ENCODE measurements at places on chromosomes 2 and 18. TPM values are rescaled to one million over a fixed set of nuclear protein-coding genes. Genes with fewer than 3 reads are reported as not detected.

GULP1 gene
- total RNA-seq, result 23.1 TPM

ERICH2 gene
- total RNA-seq, result 1.4 TPM

SCYGR1 gene
- not detected for total RNA-seq

CFAP53 gene
- not detected for total RNA-seq

UGT1A10 gene
- total RNA-seq, result not detected

DNA sequence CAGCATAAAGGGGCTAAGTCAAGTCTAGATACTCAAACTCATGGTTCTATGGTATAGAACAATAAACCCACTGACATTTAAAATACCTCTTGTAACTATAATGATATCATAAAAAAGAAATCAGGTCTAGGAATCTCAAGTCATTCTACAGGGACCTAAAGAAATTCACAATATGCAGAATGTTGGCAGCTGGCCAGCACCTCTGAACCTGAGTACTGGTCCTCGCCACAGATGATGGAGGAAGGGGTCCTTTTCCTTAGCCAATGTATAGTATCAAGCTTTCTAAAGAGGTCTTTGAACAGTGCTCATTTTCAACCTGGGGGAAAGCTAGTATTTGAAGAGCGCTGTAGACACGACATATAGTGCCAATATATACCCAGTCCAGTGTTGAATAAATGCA is 108.4 kb upstream of the ITGB6 start:
- peaks cover 15% of the 10 kb centered on the region for H3K36me3 ChIP-seq
- no peak overlapping the region for H3K27ac ChIP-seq
- H3K4me3 ChIP-seq, result no peak overlapping the region
- H3K27me3 ChIP-seq, result no peaks in the 10 kb centered on the region

GRCh38 chr18:46421973-46422551 is 235.0 kb downstream of the LOXHD1 start:
- no peaks in the 10 kb centered on the region for H3K36me3 ChIP-seq
- H3K27ac ChIP-seq, result no peak overlapping the region
- H3K4me3 ChIP-seq, result no peak overlapping the region

DNA sequence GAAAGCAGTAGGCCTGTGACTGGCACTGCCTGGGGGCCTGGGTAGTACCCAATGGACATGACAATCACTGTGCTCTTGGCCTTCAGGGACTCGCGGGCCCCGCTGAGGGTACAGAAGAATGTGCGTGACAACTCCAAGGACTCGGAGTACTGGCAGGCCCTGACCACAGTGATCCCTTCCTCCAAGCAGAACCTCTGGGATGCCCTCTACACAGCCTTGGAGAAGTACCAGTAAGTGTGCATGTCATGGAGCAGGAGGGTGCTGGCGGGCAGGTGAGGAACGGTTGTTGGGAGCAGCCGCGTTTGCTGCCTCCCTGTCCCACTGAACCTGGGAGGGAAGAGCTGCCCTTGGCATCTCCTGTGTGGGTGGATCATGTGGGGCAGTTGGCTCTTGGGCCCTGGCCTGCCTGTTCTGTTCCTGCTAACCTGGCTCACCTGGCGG is 23.3 kb downstream of the OTOF start:
- H3K36me3 ChIP-seq, result no peaks in the 10 kb centered on the region
- H3K4me1 ChIP-seq, result peaks cover 5% of the 10 kb centered on the region
- DNase-seq, result no peak
- H3K27ac ChIP-seq, result no peak overlapping the region
- no peaks in the 10 kb centered on the region for H3K27me3 ChIP-seq
- no peak overlapping the region for H3K4me3 ChIP-seq

DNA sequence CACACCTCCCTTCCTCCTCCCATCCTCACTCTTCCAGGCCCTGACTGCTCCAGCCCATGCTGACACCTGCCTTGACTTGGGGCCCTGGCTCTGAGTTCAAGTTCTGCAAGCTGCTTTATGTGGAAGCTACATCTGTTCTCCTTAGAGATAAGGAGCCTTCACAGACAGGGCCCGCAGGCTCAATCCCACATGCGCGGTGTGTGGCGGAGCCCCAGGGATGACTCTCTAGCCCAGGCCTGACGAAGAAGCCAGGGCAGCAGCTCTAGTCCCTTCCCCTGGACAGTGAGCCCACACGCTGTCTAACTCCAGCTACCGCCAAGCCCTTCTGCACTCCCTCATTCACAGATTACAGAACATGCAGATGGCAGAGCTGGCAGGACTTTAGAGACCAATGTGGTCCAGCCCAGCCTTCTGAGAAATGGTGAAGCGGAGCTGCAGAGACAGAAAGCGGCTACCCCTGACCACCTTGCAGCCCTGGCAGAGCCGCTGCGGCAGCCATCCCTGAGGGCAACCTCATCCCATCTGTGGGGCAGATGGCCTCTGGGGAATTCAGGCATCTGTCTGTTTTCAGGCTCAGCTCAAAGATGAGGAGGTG is 304.3 kb downstream of the CELF4 start:
- no peaks in the 10 kb centered on the region for H3K4me1 ChIP-seq
- H3K4me3 ChIP-seq, result no peak overlapping the region
- no peaks in the 10 kb centered on the region for H3K36me3 ChIP-seq
- H3K27ac ChIP-seq, result no peak overlapping the region

GRCh38 chr18:37420315-37420880 is 145.2 kb downstream of the CELF4 start:
- H3K4me1 ChIP-seq, result no peaks in the 10 kb centered on the region
- H3K36me3 ChIP-seq, result no peaks in the 10 kb centered on the region

DNA sequence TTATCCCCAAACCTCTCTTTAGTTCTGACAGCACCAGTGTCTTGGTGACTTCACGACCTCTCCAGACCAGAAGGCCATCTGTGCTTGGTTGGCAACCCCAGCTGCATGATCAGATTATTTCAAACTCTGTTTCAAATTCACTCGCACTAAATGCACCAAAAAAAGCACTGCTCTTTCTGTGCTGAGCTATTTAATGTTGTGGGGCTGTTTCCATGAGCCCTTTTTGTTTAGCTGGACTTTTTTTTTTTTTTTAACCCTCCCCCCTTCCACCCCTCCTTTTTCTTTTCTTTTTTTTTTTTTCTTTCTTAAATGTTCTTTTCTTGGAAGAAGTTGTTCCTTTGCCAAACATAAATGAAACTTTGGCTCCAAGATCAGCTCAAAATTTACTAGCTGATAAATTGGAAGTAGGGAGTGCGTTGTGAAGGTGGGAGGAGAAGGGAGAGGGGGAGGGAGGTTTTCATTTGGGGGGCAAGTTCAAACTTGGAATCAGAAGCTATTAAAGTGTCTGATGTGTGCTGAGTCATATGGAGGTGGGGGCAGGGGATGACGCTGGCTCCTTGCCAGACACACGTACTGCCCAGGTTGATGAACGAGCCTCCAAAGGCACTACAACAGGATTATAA is 543.0 kb upstream of the TNP1 start:
- H3K27me3 ChIP-seq, result no peaks in the 10 kb centered on the region
- peaks cover 13% of the 10 kb centered on the region for H3K4me1 ChIP-seq
- H3K27ac ChIP-seq, result no peak overlapping the region
- H3K36me3 ChIP-seq, result no peaks in the 10 kb centered on the region
- no peak overlapping the region for H3K4me3 ChIP-seq
- peak; percentile 68 for DNase-seq

GRCh38 chr2:2638547-2639220 is 307.6 kb upstream of the MYT1L start:
- no peaks in the 10 kb centered on the region for H3K36me3 ChIP-seq
- no peak overlapping the region for H3K27ac ChIP-seq
- H3K4me1 ChIP-seq, result no peaks in the 10 kb centered on the region
- peaks cover 26% of the 10 kb centered on the region for H3K27me3 ChIP-seq
- no peak for DNase-seq

DNA sequence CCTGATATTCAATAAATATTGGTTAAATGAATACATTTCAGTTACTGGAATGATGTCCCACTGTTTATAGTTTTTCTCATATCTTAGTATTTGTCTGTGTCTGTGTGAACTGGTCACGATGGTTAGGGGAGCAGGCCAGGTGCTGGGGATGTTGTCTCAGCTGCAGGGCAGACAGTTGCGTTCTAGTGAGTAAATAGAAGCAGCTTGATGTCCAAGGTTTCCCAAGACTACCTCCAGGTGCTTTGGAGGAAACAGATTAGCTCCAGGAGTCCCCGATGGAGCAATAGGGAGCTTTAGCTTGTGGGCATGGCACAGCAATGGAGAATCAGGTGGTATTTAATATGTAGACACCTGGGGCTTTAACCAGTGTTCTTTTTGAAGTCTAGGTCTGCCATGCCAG is 75.5 kb downstream of the GULP1 start:
- H3K4me3 ChIP-seq, result no peak overlapping the region
- DNase-seq, result no peak
- H3K27me3 ChIP-seq, result no peaks in the 10 kb centered on the region
- H3K4me1 ChIP-seq, result no peaks in the 10 kb centered on the region
- H3K27ac ChIP-seq, result no peak overlapping the region

- no peak for DNase-seq
- no peaks in the 10 kb centered on the region for H3K27me3 ChIP-seq
- no peak overlapping the region for H3K27ac ChIP-seq
- H3K36me3 ChIP-seq, result no peaks in the 10 kb centered on the region
These were observed 45.5 kb downstream of the RNF152 start for GRCh38 chr18:61847164-61847791.
